Uterus (tissue), 4 donors: ENCODE measurements at places on chromosomes 7 and 10. TPM values are rescaled to one million over a fixed set of nuclear protein-coding genes. Genes with fewer than 3 reads are reported as not detected.

GRCh38 chr10:74901301-74901700 is 74.9 kb downstream of the KAT6B start:
- DNase-seq, result no peak
- no peaks in the 10 kb centered on the region for H3K36me3 ChIP-seq
- H3K4me1 ChIP-seq, result peaks cover 5% of the 10 kb centered on the region
- H3K4me3 ChIP-seq, result no peak overlapping the region
- H3K27me3 ChIP-seq, result no peaks in the 10 kb centered on the region

- no peak for DNase-seq
- no peaks in the 10 kb centered on the region for H3K4me1 ChIP-seq
- no peaks in the 10 kb centered on the region for H3K27me3 ChIP-seq
- H3K4me3 ChIP-seq, result no peak overlapping the region
- no peaks in the 10 kb centered on the region for H3K36me3 ChIP-seq
Measured at GRCh38 chr10:47038881-47039561, 127.8 kb downstream of the PTPN20 start.

The TRIM73 gene
- 15.6 TPM for total RNA-seq

GRCh38 chr7:111931958-111932357 is 274.2 kb downstream of the DOCK4 start:
- no peaks in the 10 kb centered on the region for H3K4me1 ChIP-seq
- no peaks in the 10 kb centered on the region for H3K27me3 ChIP-seq
- no peak for DNase-seq
- no peak overlapping the region for H3K4me3 ChIP-seq
- H3K27ac ChIP-seq, result no peak overlapping the region

- no peaks in the 10 kb centered on the region for H3K36me3 ChIP-seq
- no peaks in the 10 kb centered on the region for H3K27me3 ChIP-seq
- H3K4me3 ChIP-seq, result no peak overlapping the region
- H3K4me1 ChIP-seq, result no peaks in the 10 kb centered on the region
Measured at GRCh38 chr10:71829171-71829570, 21.9 kb downstream of the PSAP start.

- no peaks in the 10 kb centered on the region for H3K27me3 ChIP-seq
- H3K4me3 ChIP-seq, result no peak overlapping the region
- no peak for DNase-seq
- H3K36me3 ChIP-seq, result no peaks in the 10 kb centered on the region
Measured at GRCh38 chr10:17273403-17273802, 45.4 kb downstream of the VIM start.

GRCh38 chr10:28965937-28966336 is 288.6 kb downstream of the BAMBI start:
- no peaks in the 10 kb centered on the region for H3K27me3 ChIP-seq
- H3K27ac ChIP-seq, result no peak overlapping the region
- H3K4me1 ChIP-seq, result no peaks in the 10 kb centered on the region
- no peaks in the 10 kb centered on the region for H3K36me3 ChIP-seq
- H3K4me3 ChIP-seq, result no peak overlapping the region
- no peak for DNase-seq

- H3K27me3 ChIP-seq, result no peaks in the 10 kb centered on the region
- H3K36me3 ChIP-seq, result no peaks in the 10 kb centered on the region
- DNase-seq, result no peak
- H3K27ac ChIP-seq, result no peak overlapping the region
- H3K4me3 ChIP-seq, result no peak overlapping the region
Measured at GRCh38 chr7:101018271-101019167, 1.4 kb upstream of the MUC17 start.
